ENCODE measurements at places on chromosomes 2 and 18.

DNA sequence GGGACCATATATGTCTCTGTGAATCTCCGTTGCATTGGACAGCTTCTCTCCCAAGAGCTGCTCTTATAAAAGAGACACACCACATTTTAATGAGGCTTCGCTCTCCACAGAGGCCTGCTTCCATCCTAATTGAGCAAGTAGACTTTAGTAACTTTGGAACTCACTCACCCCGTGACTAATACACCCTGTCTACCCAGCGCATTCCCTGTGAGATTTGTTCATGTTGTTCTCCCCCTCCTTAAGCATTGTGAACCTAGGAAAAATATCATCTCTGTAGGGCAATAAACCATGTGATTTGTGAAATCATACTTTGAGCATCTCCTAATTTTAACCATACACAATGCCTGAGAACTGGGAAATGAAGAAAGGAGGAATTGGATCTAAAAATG lies 56.9 kb downstream of the MCFD2 start:
- no peak for DNase-seq

GRCh38 chr2:168683996-168684395 lies 118.4 kb upstream of the NOSTRIN start:
- DNase-seq = no peak

- DNase-seq = no peak
Measured at GRCh38 chr2:238067939-238068338, 7.1 kb downstream of the SCLY start.

- no peak for DNase-seq
Measured at GRCh38 chr18:47968006-47968676, 37.7 kb upstream of the SMAD2 start.

DNA sequence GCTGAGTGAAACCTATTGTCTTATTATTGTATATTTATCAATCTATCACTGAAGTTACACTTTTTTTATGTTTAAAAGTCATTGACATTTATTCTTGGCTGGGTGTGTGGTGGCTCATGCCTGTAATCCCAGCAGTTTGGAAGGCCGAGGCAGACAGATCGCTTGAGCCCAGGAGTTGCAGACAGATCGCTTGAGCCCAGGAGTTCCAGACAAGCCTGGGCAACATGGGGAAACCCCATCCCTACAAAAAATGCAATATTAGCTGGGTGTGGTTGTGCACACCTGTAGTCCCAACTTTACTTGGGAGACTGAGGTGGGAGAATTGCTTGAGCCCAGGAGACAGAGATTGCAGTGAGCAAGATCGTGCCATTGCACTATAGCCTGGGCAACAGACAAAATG lies 97.8 kb downstream of the EPC2 start:
- DNase-seq = no peak

- no peak for DNase-seq
Measured at GRCh38 chr2:169303579-169304305, 58.6 kb downstream of the LRP2 start.

DNA sequence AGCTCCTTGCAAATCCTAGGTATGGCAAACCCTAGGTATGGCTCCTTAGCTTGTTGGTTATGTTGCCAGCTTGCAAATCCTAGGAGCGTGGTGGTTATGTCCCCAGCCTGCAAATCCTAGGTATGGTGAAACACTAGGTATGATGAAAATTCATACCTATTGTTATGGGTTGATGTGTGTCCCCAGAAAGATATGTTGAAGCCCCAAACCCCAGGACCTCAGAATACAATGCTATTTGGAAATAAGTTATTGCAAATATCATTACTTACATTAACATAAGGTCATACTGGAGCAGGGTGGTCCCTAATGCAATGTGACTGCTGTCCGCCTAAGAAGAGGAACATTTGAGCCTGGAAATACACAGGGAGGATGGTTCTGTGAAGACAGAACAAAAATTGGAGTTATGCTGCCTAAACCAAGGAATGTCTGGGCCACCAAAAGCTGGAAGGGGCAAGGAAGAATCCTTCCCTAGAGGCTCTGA lies 220.8 kb downstream of the MYCN start:
- DNase-seq = no peak

- DNase-seq = no peak
Measured at GRCh38 chr2:173831312-173832229, 133.6 kb downstream of the SP3 start.

DNA sequence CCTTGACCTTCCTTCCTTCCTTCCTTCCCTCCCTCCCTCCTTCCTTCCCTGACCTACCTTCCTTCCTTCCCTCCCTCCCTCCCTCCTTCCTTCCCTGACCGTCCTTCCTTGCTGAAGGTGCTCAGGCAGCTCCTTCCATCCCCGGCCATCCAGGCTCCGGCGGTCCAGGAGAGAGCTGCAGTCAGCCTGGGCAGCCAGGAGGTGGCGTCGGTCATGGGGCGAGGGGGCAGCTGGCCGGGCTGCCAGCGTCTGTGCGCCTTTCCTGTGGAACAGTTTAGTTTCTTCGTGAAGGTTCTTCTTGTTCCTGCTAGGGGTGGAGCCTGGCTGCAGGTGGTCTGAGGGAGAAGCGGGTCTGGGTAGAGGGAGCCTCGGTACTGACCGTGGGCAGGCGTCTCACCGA lies 15.7 kb downstream of the GPR35 start:
- peak; percentile 23 for DNase-seq

DNA sequence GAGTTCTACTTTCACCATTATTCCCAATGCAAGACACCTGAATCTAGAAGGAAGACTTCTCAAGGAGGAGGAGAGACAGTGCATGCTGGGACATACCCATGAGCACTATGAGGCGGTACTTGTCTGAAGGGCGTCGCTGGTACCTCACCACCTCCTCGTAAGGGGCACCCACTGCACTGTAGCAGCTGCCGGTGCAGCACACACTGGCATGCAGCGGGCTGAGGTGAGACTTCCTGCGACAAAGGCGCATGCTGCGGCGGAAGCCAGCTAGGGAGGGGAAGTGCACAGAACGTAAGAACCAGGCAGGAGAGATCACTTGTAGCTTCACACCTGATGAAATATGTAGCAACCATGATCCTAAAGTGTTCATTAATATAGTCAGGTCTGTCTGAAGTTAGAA lies 12.8 kb upstream of the TMEM237 start:
- no peak for DNase-seq

DNA sequence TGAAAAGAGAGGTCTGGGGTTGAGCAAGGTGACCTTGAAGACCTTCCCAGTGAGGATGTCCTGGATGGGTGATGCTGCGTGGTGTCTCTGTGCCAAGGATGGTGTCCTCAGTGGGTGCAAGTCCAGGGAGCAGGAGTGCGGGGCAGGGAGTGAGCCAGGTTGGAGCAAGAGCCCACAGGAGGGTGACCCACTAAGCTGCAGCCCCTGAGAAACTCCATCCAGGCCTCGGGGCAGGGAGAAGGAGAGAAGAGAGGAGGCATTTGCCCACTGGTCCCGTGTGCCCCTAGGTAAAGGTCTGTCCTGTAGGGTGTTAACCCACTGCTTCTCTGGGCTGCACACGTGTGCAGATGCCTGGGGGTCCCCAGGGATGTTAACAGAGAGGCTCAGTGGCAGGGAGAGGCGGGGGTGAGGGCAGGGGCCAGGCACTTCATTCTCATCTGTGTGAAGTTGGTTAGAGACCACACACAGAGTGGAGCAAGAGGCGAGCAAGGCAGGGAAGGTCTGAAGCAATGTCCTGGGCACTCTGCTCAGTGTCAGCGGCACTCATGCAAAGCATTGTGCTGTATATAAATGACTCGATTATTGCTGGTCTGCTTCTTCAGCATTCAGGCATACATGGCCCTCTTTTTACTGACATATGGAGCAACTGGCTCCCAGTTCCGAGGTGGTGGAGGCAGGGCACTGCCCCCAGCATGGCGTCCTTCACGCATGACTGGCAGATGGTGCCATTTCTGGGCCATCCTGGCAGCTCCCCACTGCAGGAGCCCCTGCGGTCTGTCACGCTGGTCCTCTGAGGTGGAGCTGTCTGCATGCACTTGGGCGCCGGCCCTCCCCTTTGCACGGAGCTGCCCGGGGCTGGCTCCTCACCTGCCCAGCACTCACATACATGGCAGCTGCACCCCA lies 117.2 kb upstream of the HS6ST1 start:
- no peak for DNase-seq

- DNase-seq = no peak
Measured at GRCh38 chr2:126399001-126399400, 257.0 kb upstream of the GYPC start.

DNA sequence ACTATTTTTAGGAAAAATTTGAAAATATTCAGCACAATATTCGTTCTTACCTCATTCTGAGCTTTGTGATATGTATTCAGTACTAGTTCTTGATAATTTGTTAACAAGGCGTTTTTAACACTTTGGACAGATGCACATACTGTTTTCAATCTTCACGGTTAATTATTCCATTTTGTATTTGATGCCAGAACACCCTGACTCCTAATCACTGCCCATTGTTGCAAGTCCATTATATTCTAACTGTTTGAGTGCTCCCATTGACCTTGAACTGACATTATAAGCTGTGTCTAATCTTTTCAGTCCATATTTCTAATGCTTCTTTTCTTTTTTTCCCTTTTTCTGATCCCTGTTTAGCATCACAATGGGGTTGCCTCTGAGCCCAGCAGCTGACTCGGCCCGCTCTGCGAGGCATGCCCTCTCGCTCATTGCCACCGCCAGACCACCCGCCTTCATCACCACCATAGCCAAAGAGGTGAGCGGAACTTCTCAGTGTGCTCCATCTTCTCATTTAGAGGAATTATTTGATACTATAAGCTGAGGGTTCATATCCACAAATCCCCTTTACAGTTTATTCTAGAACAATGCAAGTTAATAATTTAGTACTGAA lies 211.3 kb upstream of the BOD1L2 start:
- no peak for DNase-seq

- DNase-seq = no peak
Measured at GRCh38 chr2:51079945-51080344, 48.0 kb upstream of the NRXN1 start.

GRCh38 chr18:57696271-57696670 lies 74.6 kb upstream of the NARS1 start:
- no peak for DNase-seq

GRCh38 chr2:96083989-96084857 lies 32.1 kb downstream of the ADRA2B start:
- DNase-seq = peak; percentile 13

DNA sequence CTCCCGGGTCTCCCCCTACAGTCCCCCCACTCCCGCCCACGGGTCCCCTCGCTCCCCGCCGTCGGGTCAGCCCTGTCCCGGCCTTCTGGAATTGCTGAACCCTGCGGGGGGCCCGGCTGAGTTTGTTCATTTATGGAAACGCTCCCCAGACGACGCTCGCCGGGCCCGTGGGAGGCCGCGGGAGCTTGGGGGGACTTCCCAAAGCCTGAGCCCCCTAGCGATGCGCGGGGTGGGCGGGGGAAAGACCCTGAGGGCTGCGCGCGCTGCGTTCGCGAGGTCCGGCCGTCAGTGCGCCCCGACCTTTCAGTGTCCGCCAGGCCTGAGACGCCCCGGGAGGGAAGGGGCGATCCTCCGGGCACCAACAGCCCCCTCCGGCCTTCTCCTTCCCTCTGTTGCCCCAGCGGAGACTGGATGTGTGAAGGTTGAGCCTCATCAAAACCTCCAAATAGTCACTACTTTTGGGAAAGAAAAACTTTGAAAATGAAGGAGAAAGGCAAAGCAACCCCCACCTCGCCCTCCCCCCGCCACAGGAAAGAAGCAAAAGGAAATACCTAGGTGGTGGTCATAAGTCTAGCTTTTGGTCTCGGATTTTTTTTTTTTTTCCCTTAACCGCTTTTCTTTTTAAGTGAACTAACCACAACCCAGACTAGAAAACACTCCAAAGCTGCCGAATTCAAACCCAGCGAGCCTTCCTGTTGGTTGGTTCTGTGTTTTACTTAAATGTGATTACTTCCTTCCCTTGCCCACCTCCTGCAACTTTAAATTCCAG lies 509 bp upstream of the CYS1 start:
- peak; percentile 38 for DNase-seq

GRCh38 chr2:63679252-63679855 lies 90.6 kb downstream of the MDH1 start:
- no peak for DNase-seq

DNA sequence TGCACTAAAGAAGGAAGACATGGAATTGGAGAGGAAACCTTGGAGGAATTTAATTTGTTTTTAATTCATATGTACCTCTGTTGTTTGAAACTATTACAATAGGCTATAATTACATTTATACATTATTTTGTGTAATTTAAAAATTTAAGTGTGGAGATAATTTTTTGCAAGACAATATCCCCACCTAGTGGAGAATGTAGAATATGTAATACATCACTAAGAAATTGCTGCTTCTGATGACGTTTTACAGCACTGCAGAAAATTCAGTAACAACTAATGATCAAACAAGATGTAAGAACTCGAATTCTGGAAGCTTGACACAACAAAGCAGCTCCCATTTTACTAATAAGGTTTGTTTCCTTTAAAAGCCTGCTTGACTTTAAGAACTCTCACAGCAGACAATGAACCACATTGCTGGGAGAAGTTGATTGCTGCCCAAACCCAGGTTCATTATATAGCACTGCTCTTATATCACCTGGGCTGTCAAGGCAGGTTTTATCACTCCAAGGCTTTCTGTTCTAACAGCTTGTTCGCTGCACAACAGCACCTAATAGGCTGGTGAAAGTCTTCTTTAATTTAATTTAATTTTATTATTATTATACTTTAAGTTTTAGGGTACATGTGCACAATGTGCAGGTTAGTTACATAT lies 53.4 kb downstream of the THADA start:
- no peak for DNase-seq
